ENCODE measurements at places on chromosomes 6 and 20.

- DNase-seq: no peak
Observed at GRCh38 chr6:37406726-37407341, 26.2 kb upstream of the CMTR1 start.

DNA sequence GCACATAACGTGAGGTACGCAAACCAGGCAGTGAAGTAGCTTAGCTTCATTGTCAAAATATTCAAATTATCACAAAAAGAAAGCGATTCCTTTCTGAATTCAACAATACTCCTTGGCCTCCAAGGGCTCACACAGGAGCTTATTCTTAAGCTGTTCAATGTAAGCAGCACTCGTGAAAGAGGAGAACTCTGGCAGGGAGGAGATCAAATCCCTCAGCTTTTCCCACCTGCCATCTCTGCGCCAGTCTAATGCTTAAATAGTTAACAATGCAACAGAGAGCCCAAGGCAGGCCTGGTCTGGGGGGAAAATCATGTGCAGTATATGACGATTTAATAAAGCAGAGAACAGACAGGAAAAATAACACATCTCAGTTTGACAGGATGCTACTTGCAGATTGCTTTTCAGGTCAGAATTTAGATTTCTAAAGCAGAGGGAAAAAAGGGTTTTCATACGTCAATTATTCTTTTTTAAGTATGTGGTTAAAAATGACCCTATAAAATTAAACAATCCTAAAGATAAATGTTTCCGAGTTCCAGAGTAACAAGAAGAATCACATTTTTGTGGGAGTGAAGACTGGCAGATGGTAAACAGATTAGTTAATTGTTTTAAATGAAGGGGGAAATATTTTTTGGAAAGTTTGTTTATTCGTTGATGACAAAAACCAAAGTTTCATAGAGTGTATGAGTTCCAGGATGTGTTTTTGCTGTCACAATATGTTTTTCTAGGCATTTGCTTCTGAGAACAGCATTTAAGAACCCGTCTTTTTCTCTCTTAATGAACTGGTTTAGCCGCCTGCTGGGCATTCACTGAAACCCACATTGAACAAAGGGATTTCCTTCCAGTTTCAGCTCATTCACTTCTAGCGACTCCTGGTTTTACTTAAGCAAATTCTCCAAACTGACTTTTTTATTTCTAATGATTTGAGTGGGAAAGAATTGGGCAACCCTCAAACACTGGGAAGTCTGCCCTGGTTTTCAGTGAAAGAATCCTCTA, 45.9 kb downstream of the PLAGL1 start:
- no peak for DNase-seq

GRCh38 chr6:11710311-11710761, 68.3 kb downstream of the ADTRP start:
- peak; percentile 49 for DNase-seq

DNA sequence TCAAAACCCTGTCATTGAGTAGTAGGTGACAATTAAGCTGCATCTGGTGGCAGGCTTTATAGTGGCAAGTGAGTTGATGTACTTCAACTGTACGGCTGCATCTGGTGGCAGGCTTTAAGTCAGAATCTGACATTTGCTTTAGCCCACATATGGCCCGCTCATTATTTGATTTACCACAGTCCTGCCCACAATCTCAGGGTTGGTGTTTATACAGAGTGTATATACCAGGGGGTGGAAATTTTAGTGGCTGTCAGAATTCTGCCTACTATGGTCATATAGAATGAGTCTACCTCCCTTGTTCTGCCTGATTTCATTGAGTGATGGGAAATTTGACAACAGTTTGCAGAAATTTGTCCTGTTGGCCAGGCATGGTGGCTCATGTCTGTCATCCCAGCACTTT, 112.3 kb downstream of the SMAP1 start:
- no peak for DNase-seq

DNA sequence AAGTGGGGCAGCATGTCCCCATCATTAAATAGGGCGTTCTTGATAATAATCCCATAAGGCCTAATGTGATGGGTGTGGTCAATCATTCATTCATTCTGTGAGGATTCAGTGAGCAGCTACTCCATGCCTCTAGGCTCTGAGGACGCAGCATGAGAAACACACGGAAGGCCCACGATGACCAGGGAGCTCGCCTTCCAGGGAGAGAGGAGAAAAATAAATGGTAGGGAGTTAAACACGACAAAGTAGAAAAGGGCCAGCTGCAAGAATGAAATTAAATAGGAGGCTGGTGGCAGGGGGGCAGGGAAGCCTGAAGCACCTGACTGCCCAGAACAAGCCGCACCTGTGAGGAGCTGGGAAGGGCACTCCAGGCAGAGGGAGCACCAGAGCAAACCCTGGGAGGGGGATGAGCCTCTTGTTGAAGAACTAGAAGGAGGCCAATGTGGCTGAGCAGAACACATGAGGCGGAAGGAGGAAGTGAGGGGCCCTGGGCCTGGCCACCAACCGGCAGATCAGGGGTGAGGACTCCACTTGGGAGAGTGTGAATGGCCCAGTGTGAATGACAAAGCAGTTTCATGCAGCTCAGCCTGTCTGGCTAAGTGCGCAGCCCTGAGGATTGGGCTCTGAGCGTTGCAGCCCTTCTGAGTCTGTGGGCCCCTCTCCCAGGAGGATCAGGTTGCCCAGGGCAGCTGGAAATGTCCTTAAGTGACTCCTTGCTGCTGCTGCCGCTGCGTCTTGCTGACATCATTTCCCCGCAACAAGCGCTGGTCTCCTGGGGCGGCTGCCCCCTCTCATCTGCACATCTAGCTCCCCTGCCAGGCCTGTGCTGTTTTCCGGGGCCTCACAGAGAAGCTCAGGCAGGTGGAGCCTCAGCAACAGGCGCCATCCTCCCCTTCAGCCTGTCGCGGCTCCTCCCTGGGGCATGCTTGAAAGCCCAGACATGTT, 99.9 kb downstream of the CDH26 start:
- DNase-seq: peak; percentile 12

- no peak for DNase-seq
Observed at GRCh38 chr20:9409981-9410380, 104.4 kb upstream of the LAMP5 start.

DNA sequence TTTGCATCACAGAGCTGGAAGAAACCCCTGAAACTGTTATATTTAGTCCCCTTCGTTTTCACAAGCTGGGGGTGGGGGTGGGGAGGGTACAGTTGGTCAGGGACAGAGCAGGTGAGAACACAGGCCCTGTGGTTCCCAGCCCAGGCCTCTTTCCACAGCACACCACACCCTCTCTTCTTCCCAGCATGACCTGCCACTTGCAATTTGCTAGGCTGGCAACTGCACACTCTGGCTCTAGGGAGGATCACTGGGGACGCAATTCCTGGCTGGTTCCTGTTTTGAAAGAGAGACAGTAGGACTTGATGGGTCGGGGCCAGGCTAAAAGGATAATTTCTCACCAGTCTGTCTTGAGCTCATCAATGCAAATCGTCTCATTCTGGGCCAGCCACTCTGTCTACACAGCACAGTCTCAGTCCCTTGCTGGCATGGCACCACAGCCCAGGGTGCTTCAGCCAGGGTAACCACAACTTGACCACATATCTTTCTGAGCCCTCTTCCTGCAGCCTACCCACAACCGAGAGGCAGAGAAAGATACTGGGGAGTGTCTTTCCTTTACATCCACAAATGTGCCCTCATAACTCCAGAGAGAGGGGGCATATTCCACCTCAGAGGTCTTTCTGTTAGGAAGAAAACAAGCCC, 41.7 kb upstream of the EMILIN3 start:
- no peak for DNase-seq

DNA sequence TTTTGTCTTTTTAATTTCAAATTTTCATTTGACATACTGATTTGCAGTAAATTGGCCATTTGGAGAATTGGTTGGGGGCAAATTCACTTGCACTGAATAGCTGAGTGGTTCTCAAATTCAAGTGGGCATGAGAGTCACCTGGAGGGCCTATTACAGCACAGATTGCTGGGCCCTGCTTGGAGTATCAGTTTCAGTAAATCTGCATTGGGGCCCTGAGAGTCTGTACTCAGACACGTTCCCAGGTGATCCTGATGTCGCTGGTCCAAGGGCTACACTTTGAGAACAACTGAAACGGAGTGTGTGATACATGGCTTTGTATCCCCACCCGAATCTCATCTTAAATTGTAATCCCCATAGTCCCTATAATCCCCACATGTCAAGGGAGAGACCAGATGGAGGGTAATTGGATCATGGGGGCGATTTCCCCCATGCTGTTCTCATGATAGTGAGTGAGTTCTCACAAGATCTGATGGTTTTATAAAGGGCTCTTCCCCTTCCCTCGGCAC, 115.9 kb downstream of the KLHL32 start:
- no peak for DNase-seq

DNA sequence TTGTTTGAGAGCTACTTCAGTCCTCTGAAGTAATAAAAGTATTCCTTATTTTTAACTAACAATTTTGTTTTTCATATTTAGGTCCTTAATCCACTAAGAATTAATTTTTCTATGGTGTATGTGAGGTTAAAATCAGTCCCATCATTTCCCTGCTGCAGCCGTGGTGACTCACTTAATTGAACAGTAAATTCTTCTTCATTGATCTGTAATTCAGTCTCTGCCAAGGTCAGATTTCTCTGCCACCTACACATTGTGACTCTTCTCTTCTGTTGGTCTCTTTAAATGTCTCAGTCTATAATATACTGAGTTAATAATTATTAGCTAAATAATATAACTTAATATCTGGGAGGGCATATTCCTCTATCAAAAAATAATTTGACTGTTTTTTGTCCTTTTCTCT, 262.3 kb downstream of the UTRN start:
- no peak for DNase-seq
